ENCODE measurements at places on chromosomes 5 and 9.

DNA sequence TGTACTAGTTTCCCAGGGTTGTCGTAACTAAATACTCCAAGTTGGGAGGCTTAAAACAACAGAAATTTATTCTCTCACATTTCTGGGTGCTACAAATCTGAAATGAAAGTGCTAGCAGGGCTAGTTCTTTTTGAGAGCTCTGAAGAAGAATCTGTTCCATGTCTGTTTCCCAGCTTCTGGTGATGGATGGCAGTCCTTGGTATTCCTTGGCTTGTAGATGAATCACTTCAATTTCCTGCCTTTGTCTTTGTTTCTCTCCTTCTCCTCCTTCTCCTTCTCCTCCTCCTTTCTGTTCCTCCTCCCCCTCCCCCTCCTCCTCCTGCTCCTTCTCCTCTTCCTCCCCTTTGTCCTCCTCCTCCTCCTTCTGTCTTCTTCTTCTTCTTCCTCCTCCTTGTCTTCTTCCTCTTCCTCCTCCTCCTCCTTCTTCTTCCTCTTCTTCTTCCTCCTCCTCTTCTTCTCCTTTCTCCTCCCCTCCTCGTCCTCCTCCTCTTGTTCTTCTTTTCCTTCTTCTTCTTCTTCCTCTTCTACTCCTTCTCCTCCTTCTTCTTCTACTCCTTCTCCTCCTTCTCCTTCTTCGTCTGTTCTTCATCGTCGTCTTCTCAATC lies 104.7 kb upstream of the ANKRD55 start:
- DNase-seq: no peak

DNA sequence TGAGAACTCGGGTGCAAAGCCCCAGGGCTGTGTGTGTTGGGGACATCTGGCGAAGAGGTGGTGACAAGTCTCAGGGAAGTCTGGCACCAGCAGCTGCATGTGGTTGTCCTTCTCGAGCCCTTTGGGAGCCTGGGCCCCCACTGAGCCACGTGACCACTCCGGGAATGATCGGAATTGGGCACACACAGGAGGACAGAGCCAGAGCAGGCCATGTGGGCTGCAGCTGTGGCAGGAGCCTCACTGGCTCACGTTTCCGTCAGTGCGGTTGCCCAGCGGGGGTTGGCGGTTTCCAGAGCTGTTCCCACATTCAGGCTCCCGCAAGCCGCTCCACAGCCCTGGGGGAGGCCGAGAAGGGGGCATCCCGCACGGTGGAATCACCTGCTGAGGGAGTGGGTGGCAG lies 6.8 kb upstream of the CEL start:
- no peak for DNase-seq

GRCh38 chr5:155729684-155730059 lies 597.3 kb upstream of the SGCD start:
- no peak for DNase-seq

- no peak for DNase-seq
These were observed 24.6 kb upstream of the LRRC14B start for GRCh38 chr5:166441-167372.

DNA sequence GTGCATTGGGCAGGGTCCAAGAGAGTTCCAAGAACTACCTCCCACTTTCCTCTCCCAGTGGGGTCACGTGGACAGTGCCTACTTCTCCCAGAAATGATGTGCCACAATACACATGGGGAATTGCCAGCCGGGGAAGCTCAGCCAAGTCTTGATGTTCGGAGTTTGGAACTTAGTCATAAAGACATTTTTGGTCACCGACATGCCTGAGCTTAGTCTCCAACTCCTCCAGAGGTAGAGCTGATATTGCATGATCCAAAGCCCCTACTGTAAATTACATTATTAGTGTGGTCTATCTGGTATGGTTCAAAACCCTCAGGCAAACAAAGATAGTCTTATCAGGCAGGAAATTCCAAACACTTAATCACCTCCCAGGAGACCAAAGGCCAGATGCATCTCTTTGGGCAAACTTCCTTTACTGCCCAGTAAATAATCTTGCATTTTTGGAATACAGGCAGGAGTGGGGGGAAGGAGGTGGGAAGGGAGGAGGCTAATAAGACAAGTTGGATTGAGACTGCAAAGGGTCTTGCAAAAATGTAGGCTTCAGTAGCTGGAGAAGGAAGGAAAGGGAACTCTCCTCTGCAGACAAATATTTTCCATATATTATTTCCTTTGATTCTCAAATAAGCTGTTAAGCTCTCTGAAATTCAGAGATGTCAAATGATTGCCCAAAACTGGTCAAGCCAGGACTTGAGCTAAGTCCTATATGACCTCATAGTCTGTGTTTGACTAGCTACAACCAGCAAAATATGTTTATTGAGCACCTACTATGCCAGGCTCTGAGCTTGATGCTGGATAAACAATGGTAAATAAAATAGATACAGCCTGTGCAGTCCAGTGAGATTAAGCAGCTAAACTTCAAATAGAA lies 99.4 kb downstream of the DRD1 start:
- DNase-seq: no peak

GRCh38 chr5:176508603-176509002 lies 28.6 kb downstream of the RNF44 start:
- no peak for DNase-seq

DNA sequence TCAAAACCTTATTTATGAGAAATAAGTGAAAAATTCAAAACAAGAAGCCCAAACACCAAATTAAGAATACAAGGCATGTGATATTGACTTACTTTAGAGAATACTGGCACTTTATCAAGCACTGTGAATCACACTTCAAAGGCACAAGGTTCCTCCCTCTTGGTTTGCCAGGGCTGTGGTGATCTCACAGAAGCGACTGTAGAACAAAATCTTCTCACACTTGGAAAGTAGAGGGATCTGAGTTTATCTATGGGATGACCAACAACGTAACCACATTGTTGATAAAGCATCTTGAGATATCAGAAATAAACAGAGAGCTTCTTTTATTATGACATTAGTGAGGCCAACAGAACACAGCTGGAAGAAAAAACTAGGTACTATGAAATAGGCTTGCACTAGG lies 295.9 kb downstream of the NFIB start:
- DNase-seq: no peak

- no peak for DNase-seq
These were observed 687.0 kb upstream of the FTMT start for GRCh38 chr5:121164632-121165031.

DNA sequence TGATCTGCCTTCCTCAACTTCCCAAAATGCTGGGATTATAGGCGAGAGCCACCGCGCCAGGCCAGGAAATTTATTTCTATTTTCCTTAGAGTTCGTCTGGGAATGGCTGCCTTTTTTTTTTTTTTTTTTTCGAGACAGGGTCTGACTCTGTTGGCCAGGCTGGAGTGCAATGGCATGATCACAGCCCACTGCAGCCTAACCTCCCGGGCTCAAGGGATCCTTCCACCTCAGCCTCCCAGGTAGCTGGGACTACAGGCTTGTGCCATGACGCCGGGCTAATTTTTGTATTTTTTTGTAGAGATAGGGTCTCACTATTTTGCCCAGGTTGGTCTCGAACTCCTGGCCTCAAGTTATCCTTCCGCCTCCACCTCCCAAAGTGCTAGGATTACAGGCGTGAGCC lies 888 bp upstream of the LAMC3 start:
- DNase-seq: no peak

DNA sequence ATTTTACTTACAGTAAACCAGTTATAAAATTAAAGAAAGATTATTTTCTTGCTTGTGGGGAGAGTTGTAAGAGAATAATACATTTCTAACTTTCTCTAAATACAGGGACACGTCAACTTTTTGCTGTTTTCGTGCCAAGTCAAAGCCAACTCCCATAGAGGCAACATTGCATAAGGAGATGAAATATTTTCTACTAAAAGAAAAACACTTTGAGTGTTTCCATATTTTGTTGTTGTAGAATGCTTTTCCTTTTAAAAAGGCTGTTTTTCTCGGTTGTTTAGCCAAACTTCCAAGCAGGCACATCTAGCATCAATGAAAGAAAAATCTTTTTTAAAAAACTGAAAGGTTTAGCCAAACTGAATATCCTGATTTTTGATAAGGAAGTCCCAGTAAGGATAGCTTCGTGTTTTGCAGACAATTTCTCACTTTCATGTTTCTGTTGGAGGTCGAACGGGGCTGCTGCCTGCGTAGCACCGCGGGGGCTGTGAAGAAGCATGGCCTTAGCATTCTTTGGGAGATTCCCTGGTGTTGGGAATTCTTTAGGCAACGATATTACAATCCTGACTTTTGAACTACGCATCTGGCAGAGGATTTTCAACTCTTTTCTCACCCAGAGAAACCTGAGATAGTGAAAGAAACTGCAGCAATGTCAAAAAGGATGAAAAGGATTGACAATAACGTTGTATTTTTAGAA lies 108.1 kb upstream of the FBXL7 start:
- DNase-seq: no peak

DNA sequence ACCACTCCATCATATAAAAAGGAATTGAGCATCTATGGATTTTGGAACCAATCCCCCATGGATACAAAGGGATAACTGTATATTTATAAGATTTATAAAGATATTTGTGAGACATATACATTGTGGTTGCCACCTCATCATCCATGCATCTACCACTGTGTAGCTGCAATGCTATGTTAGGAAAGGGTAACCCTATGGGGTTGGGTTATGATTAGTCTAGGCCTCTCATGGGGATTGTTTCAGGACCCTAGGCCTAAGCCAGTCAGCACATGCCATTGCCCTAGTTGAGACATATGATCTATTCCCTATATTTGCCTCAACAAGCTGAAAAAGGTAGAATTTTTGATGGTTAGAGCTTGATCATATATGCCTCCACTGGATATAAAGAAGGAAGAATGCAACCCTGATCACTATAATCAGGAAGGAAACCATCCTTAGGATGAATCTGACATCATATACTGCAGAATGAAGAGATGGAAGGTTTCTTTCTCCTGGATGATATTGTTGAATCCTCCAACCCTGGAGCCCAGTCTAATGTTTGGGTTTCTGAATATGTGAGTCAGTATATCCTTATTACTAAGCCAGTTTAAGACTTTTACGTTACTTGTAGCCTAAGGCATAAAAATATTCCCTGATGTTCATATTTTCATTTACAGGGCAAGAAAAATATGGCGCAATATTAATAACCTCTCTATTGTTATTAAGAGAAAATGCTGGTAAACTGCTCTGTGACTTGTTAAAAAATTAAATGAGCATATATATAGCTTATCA lies 94.2 kb downstream of the ADAMTS19 start:
- DNase-seq: no peak

DNA sequence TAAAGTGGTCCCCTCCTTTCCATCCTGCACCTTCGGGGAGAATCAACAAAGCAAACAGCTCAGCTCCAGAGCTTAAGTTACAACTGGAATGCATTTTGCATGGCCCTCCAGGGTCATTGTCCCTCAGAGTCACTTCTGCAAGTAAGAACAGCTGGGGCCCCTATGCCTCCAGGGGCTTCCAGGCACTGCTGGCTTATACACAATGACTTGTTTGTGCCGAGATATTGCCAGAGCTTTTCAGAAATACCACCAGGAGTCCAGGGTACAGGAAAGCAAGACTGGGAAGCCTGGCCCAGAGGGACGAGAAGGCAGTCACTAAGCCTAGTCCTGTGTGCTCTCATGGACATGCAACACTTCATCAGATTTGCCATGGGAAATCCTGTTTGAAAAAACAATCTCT lies 11.3 kb downstream of the FRMD3 start:
- DNase-seq: no peak

GRCh38 chr5:59798862-59799667 lies 94.5 kb downstream of the PDE4D start:
- DNase-seq: peak; percentile 14

DNA sequence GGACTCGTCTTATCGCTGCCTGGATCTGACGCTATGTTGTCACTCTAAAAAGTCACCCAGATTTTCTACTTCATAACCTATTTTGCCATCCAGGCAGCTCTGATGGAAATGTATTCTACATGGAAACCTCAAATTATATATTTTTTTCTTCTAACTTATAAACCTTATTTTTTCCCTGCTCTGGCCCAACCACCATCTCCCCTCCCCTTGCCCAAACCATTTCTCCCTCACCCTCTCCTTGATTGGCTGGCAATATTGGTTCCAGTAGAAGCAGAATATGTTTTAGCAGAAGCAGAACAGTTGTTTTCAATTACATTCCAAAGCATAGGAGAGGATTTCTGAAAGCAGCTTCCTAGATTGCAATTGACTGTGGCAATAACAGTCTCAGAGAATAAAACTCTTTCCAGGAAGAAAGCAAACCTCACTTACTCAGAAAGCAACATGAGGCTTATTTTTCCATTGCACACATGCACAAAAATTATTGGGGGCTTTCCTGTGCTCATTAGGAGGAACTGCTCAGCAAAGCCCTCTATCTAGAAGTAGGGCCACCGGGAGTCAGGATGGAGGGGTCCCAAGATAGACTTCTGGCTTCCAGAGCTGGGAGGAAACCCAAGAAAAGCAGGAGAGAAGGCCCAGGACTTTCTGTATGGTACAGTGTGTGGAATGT lies 191.8 kb downstream of the ESM1 start:
- no peak for DNase-seq

- DNase-seq: peak; percentile 13
These were observed 18.9 kb downstream of the FAM78A start for GRCh38 chr9:131257266-131258025.

DNA sequence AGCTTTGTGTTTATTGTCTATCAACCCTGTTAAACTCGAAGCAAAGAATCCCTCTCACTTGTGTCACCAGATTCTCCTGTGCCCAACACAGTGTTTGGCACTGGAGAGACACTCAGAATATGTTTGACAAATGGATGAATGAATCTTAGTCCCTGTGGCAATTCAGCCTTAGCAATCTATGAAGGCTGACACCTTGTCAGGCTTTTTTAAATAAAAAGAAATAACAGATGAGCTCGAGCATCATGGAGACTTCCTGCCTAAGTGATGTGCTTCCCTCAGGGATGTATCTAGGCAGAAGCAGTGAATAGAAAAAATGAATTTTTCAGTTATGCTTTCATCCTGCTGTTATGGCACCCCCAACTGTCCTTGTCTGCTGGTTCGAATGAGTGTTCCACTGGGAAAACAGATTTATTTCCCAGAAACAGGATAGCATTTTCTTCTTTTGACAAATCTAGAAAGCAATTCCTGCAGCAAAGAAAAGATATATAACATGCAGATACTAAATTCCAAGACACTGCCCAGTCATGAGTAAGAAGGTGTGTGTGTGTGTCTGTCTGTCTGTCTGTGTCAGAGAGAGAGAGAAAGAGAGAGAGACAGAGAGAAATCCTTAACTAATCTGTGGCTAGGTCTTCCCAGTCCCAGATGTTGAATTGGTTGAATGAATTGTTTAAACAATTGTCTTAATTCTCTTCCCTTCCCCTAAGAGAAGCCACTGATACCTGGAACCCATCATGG lies 16.7 kb downstream of the MAMDC2 start:
- DNase-seq: no peak

GRCh38 chr9:129154866-129155477 lies 23.1 kb downstream of the IER5L start:
- no peak for DNase-seq

Measured in activated CD4-positive, alpha-beta T cell treated with anti-CD3 and anti-CD28 coated beads for 36 hours (primary cell).